ENCODE measurements at places on chromosomes 5 and 9.
A peak's percentile ranks its signal among the peaks of the same experiment; 100 is the strongest.

- no peak for DNase-seq
These were observed 102.7 kb downstream of the EHMT1 start for GRCh38 chr9:137721479-137721878.

GRCh38 chr9:101536938-101537337, 3.3 kb downstream of the RNF20 start:
- no peak for DNase-seq

- DNase-seq: no peak
These were observed 80.3 kb upstream of the ARAP3 start for GRCh38 chr5:141762316-141762715.

DNA sequence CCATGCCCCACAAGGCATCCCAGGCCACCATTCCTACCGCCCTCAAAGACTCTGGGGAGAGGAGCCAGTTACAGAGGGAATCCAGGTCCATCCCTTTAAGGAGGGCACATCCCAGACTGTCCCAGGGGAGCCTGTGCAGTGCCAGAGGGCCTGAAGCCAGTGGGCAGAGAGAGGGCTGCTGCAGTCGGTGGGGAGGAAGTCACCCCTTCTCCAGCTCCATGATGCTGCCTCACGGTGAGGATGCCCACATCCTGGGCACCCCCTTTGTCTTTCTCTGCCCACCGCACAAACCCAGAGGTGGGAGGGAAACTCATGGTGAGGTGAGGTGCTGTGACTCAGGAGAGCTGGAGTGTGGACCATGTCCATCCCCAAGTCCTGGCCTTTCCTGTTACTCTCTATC, 26.2 kb upstream of the ANKRD33B start:
- DNase-seq: no peak

DNA sequence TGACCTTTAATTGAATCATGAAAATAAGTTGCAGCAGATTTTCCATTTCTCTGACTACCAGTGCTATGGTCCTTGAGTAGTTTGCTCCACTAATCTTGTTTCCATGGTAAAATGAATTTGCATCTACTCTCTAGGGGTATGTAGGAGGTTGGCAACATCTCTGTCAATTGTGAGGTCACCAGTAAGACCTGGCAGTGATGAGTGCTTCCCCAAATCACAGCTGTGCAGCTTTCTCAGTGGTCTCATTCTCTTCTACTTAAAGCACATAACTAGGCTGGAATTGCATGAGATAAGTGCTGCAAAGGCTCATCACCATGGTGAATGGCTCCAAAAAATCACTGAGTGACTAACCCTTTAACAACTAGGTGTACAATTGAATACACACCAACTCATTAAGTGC, 36.3 kb downstream of the ADAMTS19 start:
- no peak for DNase-seq

- DNase-seq: no peak
These were observed 41.0 kb downstream of the MLANA start for GRCh38 chr9:5931657-5932056.

DNA sequence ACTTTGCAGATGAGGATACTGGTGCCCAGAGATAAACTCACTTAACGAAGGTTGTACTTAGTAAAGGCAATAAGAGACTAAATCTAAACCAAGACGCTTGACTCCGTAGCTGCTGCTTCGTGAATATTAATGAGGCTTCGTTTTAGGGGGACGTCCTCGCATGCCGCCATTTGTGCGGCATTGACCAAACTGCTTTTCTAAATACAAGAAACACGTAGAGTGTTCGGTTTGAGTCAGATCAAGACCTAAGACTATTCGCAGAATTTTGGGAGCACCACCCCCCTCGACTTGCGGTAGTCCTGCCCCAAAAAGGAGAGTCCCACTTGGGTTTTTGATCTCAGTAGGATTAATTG, 1.1 kb downstream of the NPM1 start:
- DNase-seq: no peak

- no peak for DNase-seq
These were observed 49.9 kb upstream of the TTC23L start for GRCh38 chr5:34789021-34789531.

DNA sequence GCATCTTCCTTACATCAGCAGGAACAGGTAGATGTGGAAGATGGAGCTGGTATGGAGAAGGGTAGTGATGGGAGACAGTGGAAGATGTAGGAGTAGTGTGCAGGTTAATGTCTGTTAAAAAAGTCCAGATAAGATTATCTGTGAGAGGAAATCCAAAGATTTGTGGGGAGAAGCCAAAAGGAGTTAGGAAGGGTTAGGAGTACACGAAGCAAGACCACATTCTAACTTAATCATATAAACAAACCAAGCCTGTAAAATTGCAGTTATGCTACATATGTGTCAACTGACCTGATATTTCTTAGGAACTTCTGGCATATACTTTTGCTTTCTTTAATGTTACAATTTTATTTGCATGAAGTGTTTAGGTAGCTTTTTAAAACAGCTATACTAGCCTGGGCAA, 142.1 kb upstream of the DMRT1 start:
- DNase-seq: no peak

GRCh38 chr9:78369639-78370219, 72.8 kb downstream of the PSAT1 start:
- peak; percentile 59 for DNase-seq

GRCh38 chr5:56516035-56516434, 282.9 kb upstream of the ANKRD55 start:
- DNase-seq: no peak

DNA sequence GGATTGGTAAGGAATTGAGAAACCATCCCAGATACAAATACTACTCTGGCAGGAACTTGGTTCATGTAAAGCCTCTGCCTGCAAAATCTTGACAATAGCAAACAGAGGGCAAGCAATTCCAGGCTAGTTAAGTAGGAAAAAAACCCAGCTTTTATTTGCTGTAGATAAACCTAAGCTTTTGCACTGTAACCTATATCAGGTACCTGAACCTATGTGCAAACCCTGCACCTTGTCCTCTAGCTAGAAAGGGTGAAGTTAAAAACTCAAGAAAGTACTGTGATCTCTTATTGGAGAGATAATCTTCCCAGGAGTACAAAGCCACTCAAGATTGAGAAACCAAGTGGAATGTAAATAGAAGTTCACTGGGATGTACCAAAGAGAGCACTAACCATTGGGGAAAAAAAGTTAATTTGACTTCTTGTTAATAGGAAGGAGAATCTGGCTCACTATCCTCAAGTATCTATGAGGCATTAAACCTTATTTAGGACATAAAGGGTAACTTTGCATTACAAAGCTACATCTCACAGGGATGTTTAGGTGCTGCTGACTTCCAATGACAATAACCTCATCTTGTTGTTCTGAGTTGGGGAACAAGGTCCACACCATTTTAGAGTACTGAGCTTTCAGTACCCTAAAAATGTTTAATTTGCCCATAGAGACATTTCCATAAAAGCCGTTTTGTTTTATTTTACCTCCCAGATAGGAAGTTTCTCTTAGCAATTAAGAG, 73.8 kb upstream of the PCA3 start:
- DNase-seq: no peak

DNA sequence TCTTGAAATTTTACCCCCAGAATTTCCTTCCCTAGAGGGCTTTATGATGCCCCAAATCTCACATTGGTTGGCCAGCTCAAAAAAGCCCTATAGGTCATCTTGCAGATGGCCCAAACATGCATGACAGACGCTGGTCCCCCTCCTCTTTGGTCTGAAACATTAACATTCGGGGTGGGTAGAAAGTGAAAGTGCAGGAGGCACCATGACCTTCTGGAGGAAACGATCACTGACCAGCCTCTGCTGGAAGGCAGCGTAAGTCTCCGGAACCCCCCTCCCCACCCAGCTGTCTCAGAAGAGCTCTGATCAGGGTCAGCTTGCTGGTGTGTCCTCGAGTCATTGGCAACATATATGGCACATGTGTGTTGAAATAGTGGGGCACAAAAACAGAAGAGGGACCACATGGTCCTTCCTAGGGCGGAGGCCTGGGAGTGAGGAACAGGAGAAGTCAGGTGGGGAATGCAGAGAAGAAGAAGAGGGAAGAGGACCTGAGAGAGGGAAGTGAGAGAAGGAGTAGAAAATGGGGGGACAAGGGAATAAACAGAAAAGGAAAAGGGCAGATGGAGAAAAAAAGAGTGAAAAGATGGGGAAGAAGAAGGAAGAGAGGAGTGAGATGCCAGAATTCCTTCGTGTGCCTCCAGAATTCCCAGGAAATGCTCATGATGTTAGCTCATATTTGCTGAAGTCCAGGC, 46.2 kb downstream of the IL31RA start:
- DNase-seq: no peak

GRCh38 chr9:89079391-89079790, 88.1 kb downstream of the S1PR3 start:
- DNase-seq: no peak

GRCh38 chr5:95699337-95699736, 16.5 kb upstream of the SPATA9 start:
- DNase-seq: no peak

- DNase-seq: no peak
These were observed 16.2 kb downstream of the CDC14B start for GRCh38 chr9:96603305-96604003.

DNA sequence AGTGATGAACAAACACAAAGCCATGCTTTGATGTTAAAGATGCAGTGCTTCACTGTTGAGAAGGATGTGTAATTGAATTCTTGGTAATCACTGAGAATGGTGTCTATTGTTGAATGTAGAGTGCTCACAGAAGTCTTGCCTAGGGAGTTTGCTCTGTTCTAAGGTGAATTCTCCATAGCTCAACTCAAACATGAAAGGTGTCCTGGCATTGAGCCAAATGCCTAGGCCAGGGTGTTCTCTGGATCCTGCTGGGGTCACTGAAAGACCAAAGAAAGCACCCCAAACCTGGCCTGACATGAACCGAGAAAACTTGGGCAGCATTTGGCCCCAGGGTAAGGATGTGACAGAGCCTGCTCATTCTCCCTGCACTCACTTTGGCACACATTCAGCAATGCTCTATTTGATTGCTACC, 217.3 kb downstream of the ARL15 start:
- DNase-seq: no peak

- DNase-seq: no peak
These were observed at the start of gene RASGRF2 for GRCh38 chr5:80959768-80960442. Gene RASGRF2 (plus strand): TSS chr5:80960363. CDS start chr5:80960739, 376 bp downstream.

DNA sequence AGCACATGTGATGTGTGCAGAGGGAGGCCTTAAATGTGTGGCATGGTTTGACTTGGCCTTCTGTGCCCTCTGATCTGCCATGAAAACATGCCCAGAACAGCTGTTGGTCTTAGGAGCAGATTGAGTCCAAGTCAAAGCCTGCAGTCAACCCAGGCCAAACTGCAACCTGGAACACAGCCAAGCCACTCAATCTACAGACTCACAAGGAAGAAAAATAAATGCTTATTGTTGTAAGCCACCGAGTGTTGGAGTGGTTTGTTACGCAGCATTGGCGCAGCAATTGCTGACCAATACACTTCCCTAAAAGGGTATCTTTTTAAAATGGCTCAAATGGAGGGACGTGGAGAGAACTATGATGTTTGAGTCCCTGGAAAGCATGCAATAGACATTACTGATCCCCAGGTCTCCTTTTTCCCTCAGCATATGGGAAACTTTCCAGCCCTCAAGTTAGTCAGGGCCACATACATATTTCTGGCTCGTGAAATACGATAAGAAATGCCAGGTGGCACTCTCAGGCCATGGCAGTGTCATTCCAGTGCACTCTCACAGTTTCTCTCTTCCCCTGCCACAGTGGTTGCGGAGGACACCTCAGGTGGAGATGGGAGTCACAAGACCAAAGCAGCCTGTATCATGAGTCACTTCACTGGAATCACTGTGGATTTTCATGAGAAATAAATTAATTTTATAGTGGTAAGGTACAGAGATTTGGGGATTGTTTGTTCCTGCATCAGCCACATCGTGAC, 168.0 kb upstream of the ZNF618 start:
- no peak for DNase-seq

GRCh38 chr5:164051745-164052144, 546.3 kb downstream of the MAT2B start:
- DNase-seq: no peak

GRCh38 chr9:89542401-89543021, 44.6 kb upstream of the SEMA4D start:
- DNase-seq: no peak

DNA sequence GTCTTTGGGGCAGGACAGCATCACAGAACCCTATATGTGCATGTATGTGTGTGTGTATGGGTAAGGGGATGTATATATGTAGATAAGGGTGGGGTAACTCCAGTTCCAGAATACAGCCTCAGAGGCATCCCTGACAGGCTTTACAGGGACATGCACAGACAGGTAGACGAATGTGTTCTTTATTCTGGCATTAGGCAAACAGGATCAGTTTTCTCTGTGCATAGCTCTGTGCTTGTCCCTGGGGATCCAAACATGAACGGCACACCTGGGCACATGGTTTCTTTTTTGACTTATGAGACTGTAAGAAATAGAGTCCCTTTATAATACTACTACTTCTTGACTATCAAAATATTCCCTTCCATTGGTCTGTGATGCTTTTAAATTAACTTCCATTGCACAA, 120.6 kb downstream of the TRIO start:
- DNase-seq: no peak

DNA sequence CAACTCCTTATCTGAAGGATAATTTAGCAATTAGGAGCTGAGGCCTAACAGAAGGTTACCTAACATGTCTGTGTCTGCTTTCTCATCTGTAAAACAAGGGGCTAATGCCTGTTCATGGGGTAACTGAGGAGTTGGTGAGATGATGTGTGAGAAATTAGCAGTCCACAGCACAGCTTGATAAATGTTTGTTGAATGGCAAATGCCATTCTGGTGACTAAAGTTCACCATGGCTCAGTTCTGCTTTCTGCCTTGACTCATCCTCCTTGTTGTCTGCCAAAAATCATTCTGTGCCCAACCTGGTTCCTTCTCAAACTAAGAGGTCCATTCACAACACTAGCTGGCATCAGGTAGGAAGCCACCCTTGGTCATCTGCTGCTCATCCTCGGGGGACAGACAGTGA, 552.0 kb upstream of the KLF4 start:
- no peak for DNase-seq

GRCh38 chr5:136038635-136039034, 9.8 kb downstream of the TGFBI start:
- DNase-seq: no peak

GRCh38 chr9:27353474-27354229, 56.7 kb upstream of the EQTN start:
- no peak for DNase-seq

- DNase-seq: no peak
These were observed 12.9 kb downstream of the HAND1 start for GRCh38 chr5:154465169-154465568.

DNA sequence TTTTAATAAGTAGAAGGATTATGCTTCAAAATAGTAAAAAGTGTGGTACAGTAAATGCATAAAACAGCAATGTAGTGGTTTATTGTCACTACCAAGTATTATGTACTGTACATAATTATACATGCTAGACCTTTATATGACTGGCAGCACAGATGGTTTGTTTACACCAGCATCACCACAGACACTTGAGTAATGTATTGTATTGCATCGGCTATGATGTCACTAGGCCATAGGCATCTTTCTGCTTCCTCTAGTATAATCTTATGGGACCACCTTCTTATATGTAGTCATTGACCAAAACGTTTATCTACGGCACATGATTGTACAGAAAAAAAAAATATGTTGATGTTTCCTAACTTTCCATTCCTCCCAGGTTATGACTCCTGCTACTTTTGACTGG, 31.9 kb upstream of the SSBP2 start:
- no peak for DNase-seq

- DNase-seq: no peak
These were observed 24.6 kb downstream of the TRAF1 start for GRCh38 chr9:120901755-120902568.

All from HuH-7.5 (cell line).